ENCODE measurements at places on chromosomes 2 and 18. TPM values are rescaled to one million over a fixed set of nuclear protein-coding genes. Genes with fewer than 3 reads are reported as not detected.

GRCh38 chr2:25115249-25115883 lies 53.0 kb downstream of the POMC start:
- no peak for DNase-seq

GRCh38 chr2:46925474-46926351 lies 10.1 kb upstream of the MCFD2 start:
- no peak for DNase-seq

- peak; percentile 78 for DNase-seq
These were observed 13.7 kb downstream of the CALCRL start for GRCh38 chr2:187434342-187434785.

GRCh38 chr18:60538891-60539290 lies 166.3 kb upstream of the MC4R start:
- no peak for DNase-seq

DNA sequence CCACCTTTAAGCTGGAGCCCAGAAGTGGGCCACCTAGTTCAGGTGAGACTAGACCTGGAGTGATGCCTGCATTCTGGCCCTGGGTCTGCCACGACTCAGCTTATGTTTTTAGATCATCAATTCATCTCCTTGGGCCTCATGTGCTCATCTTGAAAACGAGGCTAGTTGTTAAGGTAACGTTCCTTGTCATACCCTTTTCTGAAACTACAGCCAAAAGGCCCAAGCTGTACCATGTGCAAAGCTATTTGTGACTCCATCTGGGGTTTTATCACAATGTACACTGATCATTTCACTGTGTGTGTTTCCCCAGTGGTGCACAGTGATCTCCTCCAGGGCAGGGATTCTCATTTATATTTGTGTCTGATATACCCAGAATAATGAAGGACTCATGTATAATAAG lies 138.4 kb upstream of the COPS8 start:
- DNase-seq = no peak

DNA sequence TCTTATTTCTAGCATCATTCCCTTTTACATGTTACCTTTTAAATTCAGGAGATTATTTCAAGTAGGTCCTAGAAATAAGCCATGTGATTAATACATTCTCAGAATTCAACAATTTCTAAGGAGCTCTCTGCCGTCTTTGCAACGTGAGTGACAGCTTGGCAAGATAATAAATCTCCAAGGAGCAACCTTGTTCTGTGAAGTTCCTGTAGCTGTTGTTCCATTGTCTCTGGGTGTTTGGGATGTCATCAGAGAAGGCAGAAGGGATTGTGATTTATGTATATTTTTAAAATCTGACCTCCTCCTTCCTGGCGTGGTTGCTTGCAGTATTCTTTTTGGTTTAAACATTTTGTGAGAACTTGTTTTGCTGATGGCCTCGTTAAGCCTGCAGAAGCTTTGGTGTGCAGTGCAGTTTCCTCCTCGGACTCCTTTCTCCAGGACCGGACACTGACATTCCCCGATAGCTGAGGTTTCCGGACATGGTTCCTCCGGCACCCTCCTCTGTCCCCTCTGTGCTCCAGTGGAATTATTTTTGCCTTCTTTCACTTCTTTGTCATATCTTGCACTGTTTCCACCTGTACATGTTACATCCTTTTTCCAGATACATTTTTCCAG lies 33.7 kb downstream of the RAMP1 start:
- no peak for DNase-seq

DNA sequence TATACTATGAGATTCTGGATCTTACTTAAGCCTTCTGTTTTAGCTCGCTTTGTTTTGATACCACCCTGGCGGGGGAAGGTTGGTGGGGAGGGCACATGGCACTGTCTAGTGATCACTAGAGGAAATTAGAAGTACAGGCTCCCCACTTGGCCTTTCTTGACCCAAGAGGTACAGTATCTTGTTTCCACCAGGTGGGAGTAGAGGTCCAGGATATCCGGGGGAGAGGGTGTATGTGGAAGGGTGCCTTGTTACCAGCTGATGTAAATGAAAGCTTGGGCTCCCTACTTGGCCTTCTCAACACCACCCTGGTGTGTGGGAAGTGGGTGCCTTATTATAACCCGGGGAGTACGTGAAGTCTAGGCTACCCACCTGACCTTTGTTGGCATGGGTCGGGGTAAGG lies 7.5 kb downstream of the GALNT1 start:
- no peak for DNase-seq

Gene FKBP7
- 31.2 TPM for total RNA-seq

Gene ALK
- not detected for total RNA-seq

Measured in fibroblast of villous mesenchyme (primary cell).